ENCODE measurements at places on chromosomes 16 and 17. TPM values are rescaled to one million over a fixed set of nuclear protein-coding genes. Genes with fewer than 3 reads are reported as not detected.

DNA sequence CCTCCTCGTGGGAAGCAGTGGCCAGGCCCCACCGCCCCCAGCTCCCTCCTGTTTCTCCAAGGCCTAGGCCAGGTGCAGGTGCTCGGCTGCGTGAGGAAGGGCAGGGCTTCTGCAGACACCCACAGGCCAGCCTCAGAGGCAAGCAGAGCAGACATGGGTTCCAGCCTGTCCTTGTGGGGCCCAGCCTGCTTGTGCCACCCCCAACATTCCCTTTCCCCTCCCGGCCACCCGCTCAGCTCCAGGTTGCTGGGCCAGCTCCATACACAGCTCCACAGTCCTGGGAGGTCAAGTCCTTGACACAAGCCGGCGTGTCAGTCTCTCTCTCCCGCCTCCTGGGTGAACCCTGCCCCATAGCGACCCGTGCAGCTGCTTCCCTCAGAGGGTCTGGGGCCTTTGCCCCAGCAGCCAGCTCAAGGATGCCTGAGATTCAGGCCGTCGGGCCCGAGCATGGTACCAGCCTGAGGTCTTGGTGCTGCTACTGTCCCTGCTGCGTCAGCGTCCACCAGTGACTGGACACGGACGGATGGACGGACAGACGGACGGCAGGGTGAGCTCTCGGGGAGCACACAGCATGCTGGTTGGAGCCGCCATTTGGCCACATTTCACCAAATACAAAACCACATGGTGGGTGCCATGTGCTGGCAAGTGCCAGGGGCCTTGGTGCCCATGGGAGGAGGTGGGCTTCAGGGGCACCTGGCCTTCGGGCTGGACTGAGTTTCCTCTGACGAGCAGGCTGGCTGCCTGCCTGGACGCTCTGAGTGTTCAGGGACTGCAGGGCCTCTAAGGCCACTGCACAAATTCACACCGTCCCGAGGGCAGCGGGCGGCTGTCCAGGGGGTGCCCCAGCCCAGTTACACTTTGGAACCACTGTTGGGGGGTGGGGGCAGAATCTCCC, 8.0 kb downstream of the SECTM1 start:
- DNase-seq: no peak

GRCh38 chr16:4522051-4522581, 16.5 kb downstream of the CDIP1 start:
- peak; percentile 66 for DNase-seq

DNA sequence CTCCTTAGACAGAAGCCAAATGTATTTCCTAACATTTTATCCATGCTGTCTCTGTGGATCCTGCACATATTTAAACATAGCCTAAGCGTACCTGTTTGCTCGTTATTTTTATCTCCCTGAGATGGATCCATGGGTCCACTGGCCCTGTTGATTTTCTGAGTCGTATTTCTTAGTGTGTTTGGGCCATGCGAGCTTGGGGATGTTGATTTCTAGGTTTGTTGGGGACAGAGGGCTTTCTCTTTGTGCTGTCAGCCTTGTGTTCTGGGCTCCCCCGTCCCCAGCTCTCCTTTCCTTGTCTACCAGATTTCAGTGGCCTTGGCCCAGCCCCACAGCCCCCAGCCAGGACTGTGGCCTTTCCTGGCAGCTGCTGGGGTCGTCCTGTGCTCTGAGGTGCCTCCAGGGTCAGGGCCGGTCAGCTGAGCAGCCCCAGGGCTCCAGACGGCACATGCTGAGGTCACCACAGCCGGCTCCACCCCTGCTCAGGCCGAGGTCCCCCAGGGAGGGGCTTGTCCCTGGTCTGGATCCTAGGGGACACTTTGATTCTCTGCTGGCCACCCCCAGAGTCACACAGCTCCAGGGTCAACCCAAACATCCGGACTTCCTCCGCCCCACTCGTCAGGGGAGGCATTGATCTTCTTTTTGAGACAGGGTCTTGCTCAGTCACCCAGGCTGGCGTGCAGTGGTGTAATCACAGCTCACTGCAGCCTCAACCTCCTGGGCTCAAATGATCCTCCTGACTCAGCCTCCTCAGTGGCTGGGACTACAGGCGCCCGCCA, 4.4 kb downstream of the SSTR5 start:
- DNase-seq: no peak

DNA sequence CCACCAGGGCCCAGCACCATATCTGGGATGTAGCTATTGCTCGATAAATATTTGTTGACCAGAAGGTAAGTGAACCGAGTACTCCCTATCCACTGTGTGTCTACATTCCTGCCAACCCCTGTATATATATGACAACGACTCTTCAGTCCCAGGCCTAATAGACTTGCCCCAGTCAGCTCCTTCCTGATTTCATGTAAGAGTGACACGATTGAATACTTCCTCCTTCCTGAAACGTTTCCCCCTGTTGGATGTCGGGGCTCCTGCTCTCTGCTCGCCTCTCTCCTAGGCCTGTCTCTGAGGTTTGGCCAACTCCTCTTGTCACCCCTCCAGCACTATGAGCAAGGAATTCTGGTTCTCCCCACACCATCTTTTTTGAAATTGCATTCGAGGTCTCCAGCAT, 178.9 kb downstream of the PRKCA start:
- DNase-seq: no peak

- no peak for DNase-seq
Observed at GRCh38 chr17:29728490-29728889, 105.8 kb upstream of the CORO6 start.

Gene HBA2
- total RNA-seq: 37.2 TPM

Gene SDR42E1
- total RNA-seq: 0.92 TPM

GRCh38 chr17:82173351-82174041, 39.1 kb downstream of the CCDC57 start:
- no peak for DNase-seq

- DNase-seq: peak; percentile 54
Observed at GRCh38 chr17:82911822-82912221, 72.0 kb upstream of the ZNF750 start.

- DNase-seq: no peak
Observed at GRCh38 chr16:75319513-75320411, 68.3 kb upstream of the BCAR1 start.

DNA sequence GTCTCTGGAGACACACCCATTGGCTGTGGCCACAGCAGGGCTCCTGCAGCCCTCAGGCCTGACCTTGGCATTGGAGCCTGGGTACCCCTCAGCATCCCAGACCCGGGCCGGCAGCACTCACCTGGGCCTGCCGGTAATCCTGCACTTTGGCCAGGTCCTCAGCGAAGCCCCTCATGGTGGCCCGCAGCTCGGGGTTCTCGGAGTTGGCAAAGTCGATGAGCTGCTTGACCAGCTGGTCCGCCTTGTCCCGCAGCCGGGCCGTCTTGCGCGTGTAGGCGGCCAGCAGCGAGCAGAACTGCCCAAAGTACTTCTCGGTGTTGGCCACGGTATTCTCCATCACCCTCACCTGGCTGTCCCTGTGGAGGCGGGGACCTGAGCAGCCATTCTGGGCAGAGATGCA, 2.2 kb downstream of the CIBAR2 start:
- no peak for DNase-seq

DNA sequence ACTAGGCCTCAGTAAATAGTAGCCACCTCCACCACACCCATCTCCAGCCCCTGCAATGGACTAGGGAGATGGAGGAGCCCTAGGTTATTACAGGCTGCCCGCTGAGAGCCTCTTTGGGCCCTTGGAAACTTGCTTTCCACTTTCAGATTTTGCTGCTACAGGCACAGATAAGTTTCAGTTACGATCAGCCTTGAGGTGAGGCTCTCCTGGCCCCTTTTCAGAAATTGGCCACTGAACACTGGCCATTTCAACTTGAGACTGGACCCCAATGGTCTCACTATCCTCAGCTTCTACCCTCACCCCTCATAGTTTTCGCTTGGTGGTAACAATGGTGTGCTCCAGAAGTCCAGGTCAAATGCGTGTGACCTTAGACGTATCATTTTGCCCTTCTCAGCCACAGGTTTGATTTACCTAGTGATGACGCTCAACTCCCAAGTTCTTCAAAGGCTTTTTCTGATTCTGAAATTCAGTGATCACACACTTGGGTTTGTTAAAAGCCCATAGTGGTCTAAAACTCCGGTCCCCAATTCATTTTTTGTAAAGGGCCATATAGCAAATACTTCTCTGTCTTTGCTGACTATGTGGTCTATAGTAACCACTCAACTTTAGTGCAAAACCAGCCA, 1.0 kb downstream of the PMM2 start:
- no peak for DNase-seq

- no peak for DNase-seq
Observed at GRCh38 chr17:9018726-9019125, 2.6 kb upstream of the NTN1 start.

Gene PYY
- not detected for total RNA-seq

Gene CES3
- 1.6 TPM for total RNA-seq

Gene CPHXL2
- not detected for total RNA-seq
